Stimulated activated CD8-positive, alpha-beta memory T cell treated with anti-CD3 and anti-CD28 coated beads, Interleukin-4, amount 100 ng/mL, for 1 hour (primary cell): ENCODE measurements at places on chromosomes 6 and 20.
A peak's percentile ranks its signal among the peaks of the same experiment; 100 is the strongest.

- DNase-seq = no peak
Measured at GRCh38 chr6:37653933-37654565, 43.6 kb downstream of the MDGA1 start.

- no peak for DNase-seq
Measured at GRCh38 chr6:3214898-3215297, 12.6 kb downstream of the TUBB2B start.

- DNase-seq = peak; percentile 89
Measured at GRCh38 chr6:34223956-34224940, 12.4 kb upstream of the HMGA1 start.

- no peak for DNase-seq
Measured at GRCh38 chr6:137309078-137309762, 90.0 kb upstream of the IFNGR1 start.

DNA sequence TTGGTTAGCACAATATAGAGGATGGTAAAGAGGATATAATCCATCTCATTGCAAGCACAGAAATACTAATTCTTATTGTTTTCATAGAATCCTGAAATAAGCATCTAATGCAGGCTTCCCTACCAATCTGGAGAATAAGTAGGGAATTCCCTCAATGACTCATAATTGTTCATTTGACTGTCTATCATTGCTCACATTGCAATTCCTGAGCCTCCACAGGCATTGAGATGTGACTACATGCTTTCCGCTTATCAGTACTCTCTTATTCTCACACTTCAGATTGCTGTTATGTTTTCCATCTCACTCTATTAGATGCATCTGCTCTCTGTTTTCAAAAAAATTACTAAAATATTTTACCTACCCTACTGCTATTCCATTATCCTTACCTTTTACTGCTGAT, 216.2 kb upstream of the PRSS16 start:
- DNase-seq = no peak

DNA sequence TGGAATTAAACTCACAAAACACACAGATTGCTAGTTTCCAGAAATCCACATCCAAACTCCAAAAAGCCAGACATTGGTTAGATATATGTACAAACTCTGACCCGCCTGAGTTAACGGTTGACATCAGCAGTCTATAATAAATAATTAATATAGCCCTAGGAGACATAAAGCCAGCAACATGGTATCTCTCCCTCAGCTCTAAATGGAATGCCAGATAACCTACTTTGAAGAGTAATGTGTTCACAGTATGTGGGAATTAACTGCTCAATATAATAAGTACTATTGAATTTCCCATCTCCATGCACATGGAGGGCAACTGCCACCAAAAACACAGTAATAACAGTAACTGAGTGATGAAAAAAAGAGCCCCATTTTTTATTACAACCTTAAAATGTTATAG, 383.2 kb downstream of the CD83 start:
- no peak for DNase-seq

DNA sequence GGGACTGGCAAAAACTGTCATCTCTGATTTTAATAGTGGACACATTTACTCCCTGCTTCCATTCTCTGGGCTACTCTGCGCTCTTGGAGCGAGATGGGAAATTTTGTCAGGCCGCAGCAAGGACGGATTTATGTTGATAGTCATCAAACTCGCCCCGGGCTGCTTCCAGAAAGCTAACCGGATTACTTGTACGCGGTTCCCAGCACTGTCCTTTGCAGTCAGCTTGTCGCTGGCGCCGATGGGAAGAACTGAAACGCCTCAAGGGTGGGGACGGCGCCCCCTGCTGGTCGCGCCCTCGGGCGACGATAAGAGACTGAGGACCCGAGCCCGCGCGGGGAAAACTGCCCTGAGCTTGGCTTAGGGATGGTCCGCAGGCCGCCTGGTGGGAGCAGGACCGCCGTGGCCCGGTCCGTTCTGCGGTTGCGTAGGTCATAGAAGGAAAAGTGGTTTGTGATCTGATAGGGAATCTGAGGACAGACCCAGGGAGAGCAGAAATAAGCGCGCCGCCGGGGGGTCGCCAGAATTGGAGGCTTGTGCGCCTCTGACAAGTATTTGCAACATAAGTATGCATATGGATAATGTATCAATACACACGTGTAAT, 984 bp upstream of the ABT1 start:
- DNase-seq = peak; percentile 77

DNA sequence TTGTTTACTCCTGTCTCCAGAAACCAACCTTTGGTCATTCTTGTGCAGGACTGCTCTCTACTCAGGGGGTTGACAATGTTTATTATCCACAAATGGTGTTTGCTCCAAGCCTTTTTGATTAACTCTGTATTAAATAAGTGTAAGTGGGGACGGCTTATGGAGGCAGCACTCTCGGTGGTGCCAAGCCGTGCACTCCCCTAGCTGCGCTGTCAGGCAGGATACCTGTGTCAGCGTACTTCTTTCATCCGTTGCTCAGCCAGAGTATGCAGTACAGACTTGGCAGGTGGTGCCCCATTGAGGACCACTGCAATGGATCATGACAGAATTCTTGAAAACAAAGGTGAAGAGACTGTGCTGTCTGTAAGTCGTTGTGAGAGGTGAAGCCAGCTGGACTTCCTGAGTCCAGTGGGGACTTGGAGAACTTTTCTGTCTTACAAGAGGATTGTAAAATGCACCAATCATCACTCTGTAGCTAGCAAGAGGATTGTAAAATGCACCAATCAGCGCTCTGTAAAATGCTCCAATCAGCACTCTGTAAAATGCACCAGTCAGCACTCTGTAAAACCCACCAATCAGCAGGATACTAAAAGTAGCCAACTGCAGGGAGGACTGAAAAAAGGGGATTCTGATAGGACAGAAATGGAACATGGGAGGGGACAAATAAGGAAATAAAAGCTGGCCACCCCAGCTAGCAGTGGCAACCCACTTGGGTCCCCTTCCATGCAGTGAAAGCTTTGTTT, 480.0 kb downstream of the MEI4 start:
- no peak for DNase-seq

GRCh38 chr6:43804550-43805223, 34.7 kb downstream of the VEGFA start:
- DNase-seq = no peak

DNA sequence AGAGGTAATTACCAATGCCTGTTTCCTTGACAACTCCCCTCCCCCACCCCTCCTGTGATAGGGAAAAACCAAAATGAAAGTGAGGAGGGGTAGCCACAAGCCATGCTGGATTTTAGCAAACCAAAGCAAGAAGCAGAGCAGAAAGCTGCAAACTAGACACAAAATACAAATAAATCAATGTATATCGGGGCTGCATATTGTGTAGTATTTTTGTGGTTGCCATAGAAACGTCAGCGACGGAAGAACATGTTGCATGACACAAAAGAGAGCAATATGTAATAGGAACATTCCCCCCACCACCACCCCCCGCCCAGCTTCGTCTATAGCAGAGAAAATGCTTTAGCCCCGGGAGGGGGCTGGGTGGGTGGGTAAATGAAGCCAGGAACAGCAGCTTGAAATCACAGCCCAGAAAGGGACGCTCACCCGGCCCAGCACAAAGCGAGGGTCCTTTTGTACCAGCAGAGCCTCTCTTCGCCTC, 548 bp downstream of the AGPAT4 start:
- DNase-seq = peak; percentile 15

- no peak for DNase-seq
Measured at GRCh38 chr6:138569970-138570724, 70.9 kb upstream of the NHSL1 start.

DNA sequence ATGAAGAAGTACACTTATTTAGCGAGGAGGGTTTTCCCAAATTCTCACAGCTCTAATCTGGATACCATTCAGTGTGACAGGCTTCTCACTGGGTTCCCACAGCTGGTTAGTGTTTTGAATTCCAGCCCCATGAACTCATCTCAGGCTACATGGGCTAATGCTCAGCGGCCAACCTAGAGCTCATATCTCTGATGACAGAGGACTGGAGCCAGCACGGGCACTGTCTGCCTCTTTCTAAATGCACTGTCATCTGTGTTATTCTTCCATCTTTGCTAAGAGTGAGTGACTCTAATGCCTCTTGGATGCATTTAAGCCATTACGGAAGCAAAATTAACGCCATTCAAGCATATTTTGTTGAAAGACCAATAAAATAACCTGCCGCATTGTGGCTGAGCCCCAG, 308.9 kb upstream of the JAG1 start:
- DNase-seq = no peak

GRCh38 chr6:24408719-24409410, 6.1 kb downstream of the MRS2 start:
- DNase-seq = no peak

GRCh38 chr20:57682184-57683101, 27.4 kb downstream of the PMEPA1 start:
- DNase-seq = no peak

- DNase-seq = no peak
Measured at GRCh38 chr6:71393471-71393870, 104.9 kb downstream of the OGFRL1 start.

DNA sequence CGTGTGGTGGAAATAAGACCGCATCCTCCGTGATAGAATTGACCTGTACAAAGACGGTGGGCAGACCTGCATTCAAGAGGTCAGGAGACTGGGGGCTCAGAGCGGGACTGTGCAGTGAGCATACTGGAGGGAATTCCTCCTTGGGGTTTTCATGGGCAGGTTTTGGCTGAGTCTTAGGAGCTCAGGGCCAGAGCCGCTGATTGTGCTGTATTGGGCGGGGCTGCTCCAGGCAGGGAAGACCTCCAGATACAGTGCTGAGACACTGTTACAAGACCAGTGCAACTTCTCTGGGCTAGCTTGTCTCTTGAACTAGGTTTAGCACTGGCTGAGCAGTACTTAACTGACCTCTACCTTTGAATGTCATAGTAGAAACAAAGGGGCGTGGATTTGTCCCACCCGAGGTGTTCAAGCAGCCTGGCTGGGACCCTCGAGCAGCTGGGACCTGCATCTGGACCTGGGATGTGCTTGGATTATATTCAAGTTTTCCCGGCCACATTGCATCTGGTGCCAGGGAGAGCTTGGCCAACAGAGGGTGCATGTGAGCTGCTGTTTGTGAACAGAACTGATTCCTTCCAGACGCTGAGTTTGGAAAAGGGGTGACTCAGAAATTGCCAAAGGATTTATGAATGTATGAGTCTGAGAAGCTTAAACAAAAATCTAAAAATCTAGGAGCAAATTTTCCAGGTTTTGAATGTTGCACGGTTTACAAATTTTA, 33.4 kb upstream of the SLC22A1 start:
- DNase-seq = no peak

GRCh38 chr20:41306061-41306727, 11.3 kb downstream of the ZHX3 start:
- no peak for DNase-seq

- DNase-seq = no peak
Measured at GRCh38 chr6:65538644-65539043, 168.4 kb downstream of the EYS start.
